ENCODE measurements at places on chromosomes 16 and 17.

DNA sequence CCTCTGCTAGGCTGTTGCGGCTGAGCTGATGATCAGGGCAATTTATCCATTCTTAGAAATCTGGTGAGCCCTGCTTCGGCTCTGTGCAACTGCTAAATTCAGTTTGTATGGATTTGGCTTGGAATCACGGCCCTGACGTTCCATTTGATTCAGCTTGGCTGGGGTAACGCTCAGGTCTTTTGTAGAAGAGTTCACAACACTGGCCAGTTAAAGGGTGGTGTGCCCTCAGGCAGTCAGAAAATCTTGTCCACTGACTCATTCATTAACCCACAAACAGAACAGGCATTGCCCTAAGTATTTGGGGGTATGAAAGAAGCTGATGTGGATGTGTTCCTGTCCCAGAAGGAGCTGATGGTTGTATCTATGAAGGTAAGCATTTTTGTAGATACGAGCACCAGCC is 53.9 kb downstream of the GNAO1 start:
- no peak for DNase-seq

GRCh38 chr17:57638284-57638683 is 106.8 kb downstream of the CCDC182 start:
- no peak for DNase-seq

DNA sequence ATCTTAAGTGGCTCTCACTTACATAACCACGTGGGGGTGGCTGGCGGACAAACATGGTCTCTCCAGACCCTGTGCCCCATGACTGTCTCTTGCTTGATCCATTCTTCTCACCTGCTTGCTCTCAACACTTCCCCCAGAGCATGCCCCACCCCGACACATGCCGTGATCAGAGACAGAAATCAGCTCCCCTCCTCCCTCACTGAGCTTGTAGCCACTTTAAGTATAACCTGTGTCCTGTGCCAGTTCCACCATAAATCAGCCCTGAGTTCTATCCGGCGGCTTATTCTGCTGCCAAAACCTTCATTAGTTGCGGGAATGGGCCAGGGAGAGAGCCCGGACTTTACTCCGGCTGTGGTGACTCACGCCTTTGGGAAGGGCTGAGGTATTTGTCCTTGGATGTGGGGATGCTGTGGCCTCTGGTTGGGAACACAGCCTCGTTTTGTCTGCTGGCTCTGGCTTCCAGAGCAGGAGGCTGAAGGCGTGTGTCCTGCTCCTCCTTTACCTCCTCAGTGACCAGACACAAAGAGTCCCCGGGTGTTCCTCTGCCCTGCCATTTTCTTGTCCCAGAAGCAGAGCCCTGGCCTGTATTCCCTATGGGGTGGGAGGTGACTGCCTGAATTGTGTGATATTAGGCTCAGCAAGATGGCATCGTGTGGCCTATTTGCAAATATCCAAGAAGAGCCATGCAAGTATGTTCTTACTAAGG is 21.1 kb downstream of the ANKRD40 start:
- DNase-seq, result no peak

DNA sequence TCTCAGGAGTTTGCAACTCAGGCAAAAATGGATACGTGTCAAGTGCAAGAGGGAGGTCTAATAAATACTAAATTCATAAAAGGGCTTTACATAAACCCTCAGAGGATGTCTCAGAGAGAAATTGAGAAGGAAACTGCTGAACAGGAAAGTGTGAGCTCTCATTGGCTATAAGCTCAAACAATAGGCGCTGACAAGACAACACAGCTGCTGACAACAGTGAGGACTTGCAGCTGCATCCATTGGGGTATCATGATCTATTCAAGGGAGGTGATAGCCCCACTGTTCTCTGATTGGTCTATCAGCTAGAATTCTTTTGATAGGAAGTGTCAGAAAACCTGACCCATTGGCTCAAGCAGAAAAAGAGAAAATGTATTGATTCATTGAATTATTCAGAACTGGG is 187.2 kb downstream of the CBLN1 start:
- no peak for DNase-seq

- peak; percentile 97 for DNase-seq
Observed at GRCh38 chr17:63549946-63550816, at the start of gene DCAF7. TSS of gene DCAF7 (plus strand) at chr17:63550477. CDS start at chr17:63550678, 201 bp downstream.

- no peak for DNase-seq
Observed at GRCh38 chr17:37361543-37361942, 14.2 kb upstream of the C17orf78 start.

GRCh38 chr17:66548158-66548557 is 245.7 kb downstream of the PRKCA start:
- no peak for DNase-seq

DNA sequence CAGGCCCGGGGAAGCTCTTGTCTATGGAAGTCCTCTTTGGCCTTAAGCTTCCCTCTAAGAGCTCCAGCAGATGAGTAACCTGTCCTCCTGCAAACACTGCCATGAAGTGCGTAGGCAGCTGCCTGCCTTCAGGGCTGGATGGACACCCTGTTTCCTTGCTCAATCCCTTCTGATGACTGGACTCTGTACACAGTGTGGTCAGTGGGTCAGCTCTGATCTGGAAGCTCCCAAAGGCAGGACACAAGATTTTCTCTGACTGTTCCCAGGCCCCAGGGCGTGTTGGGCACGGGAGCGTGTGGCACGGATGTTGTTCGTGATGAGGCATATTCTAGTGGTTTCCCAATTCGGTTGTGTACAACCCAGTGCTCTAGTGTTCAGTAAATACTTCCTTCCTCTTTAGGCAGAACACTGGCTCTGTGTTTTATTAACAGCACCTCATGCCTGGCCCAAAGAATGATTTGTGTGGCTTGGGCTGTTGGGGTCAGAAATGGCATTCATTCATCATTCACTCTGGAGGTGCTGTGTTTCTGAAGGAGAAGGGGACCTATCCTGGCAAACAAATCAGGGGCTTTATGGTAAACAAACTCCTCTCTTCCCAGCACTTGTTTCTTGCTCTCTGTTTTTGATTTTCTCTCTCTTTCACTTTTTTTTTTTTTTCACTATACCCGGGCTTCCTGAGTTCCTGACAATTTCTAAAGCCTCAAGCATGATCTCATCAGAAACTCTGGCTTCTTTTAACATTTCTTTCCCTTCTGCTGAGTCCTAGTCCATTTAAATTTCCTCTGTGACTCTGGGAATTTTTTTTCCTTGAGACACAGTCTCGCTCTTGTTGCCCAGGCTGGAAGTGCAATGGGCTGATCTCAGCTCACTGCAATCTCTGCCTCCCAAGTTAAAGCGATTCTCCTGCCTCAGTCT is 12.0 kb upstream of the RNF157 start:
- no peak for DNase-seq

GRCh38 chr16:53415504-53415903 is 18.8 kb upstream of the RBL2 start:
- no peak for DNase-seq

GRCh38 chr16:74083541-74083940 is 213.1 kb upstream of the PSMD7 start:
- no peak for DNase-seq

GRCh38 chr17:3636154-3636907 is at the start of the genes CTNS and SHPK:
TSS of gene CTNS (plus strand) at chr17:3636760. CDS start at chr17:3640207, 3,447 bp downstream.
TSS of gene SHPK (minus strand) at chr17:3636250. CDS start at chr17:3636219, 31 bp downstream.
- DNase-seq, result peak; percentile 98

DNA sequence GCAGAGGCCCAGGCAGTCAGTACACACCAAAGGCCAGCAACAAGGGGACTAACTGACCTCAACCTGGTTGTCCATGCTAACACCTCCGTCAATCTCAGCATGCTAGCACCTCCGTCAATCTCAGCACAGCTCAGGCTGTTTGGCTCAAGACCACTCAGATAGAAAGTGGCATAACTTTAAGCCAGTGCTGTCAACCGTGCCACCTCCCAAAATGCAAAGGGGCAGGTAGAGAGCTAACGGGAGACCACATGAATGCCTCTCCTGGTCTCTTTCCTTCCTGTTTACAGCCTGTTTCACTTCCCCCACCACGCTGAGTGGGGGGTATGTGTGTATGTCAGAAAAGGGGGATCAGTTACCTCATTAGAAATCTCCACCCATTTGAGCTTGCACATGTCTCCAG is 3.3 kb downstream of the UBTF start:
- no peak for DNase-seq

GRCh38 chr16:85331688-85332087 is 219.4 kb upstream of the CIBAR2 start:
- DNase-seq, result no peak

GRCh38 chr17:79304884-79305283 is 230.3 kb downstream of the ENGASE start:
- DNase-seq, result no peak

DNA sequence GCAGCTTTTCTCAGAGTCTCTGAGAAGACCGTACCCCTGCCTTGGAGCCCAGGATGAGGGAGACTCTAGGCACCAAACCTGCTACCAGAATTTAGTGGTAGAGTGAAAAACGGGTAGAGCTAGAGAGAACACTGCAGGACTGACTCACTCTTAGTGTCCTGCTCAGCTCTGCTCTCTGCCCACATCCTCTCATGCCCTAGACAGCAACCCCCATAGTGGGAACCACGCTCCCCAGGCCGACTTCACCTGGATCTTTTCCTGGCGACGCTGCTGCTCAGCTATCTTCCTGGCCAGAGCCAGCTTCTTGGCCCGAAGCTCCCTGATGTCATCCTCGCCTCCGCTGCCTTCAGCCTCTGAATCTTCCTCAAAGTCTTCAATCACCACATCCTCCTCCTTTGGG is 26.7 kb downstream of the HIC1 start:
- DNase-seq, result no peak

DNA sequence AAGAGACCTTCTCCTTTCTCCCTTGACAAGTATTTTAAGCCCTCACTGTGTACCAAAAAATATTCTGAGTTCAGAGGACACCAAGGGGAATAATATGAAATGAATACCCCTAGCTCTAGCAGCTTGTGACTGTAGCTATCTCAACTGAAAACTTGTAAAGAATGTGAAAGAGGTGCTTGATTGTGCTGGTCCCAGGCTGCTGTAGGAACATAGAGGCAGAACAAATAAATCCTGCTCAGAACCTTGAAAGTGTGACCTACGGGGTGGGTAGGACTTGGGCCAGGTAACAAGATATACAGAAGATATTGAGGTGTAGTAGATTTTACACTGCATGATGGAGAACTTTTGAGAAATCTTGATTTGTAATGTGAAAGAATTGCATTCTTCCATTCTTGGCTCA is 606.8 kb downstream of the TOX3 start:
- no peak for DNase-seq

DNA sequence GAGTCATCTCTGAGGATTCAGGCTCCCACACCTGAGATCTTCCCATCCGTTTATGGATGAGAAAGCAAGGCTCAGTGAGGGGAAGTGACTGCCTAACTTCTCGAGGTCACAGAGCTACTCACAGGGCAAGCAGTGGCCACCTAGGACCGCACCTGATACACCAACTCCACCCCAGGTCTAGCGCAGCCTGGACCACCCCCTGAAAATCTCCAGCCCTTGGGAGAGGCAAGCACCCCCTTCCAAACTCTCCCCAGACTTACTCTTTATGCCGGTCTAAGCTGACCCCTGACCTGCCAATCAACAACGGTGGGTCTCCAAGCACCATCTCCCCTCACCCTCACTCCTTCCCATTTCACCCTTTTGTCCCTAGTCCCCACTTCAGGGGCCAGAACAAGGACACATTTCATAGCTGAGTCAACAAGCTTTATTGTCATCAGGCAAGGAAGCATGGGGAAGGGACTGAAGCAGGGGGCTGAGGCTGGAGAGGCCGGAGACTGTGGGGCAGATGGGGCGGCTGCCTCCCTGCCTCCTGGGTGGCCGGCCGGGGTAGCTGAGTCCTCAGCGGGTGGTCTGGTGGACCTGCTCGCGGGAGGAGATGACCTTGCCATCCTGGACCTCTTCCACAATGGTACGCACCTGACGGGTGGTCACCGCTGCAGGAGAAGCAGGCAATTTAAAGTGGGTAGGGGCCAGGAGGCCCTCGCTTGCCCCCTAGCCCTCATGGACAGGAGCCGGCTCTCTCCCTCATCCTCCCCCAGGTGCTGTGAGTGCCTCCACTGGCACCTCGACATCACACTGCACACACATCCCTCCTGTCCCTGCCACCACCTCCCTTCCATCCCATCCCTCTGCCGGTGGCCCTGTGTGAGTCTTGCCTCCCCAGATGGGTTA is 5.1 kb downstream of the KRT17 start:
- DNase-seq, result no peak

DNA sequence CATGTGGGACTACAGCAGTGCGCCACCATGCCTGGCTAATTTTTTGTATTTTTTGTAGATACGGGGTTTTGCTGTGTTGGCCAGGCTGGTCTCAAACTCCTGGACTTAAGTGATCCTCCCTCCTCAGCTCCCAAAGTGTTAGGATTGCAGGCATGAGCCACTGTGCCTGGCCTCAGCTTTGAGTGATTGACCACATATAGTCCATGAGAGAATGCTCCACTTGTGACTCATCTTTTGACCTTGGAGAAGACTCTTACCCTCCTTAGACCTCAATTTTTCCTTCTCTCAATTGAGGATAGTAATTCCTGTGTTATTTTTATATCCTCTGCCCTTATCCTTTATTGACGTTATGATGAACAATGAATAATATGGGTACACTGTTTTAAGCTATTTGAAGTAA is 30.9 kb upstream of the DUSP14 start:
- no peak for DNase-seq

DNA sequence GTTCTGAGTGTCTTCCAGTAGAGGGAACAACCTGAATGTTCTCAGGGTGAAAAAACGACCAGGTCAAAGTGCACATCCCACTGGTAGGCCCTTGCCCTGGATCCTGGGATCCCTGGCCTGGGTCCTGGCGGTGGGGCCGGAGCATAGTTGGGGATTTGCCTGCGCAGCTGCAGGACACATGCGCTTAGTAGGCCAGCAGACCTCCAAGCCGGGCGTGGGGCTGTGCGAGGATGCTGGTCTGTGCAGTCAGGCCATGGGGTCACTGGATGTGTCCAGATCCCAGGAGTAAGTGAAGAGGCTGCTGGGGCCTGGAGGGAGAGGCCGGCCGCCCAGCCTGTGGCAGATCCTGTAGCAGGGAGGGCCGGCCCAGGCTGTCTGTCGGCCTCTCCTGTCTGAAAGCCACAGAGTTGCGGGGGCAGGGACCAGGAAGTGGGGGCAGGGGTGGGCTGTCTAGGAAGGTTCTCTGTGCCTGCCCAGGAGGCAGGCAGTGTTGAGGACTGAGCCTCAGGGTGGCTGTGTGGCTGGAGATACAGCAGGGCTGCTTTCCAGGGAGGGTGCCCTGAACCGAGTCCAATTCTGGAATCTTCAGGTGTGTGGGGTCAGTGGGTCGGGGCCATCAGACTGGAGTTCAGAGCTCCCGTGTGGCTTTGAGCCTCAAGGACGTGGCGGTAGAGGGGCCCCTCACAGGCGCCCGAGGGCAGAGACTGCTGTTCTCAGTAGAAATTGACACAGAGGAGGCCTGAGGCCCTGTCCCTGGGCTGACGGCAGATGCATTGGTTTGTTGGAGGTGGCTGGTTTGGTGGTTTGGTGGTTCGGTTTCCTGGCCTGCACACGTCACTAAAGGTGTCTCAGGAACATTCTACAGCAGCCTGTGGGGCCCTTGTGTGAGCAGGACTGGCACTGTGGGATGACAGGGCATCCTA is 17.2 kb upstream of the NUDT16L1 start:
- DNase-seq, result no peak

GRCh38 chr16:67882374-67883145 is 2.1 kb upstream of the NRN1L start:
- DNase-seq, result peak; percentile 85

- DNase-seq, result no peak
Observed at GRCh38 chr17:77535435-77535834, 394.7 kb downstream of the SEC14L1 start.

Measured in nucleus accumbens (tissue), 56 donors.